Activated CD4-positive, CD25-positive, alpha-beta regulatory T cell treated with anti-CD3 and anti-CD28 coated beads, Interleukin-2, amount 50 U/mL, for 72 hours (primary cell): ENCODE measurements at places on chromosomes 11 and 22.

DNA sequence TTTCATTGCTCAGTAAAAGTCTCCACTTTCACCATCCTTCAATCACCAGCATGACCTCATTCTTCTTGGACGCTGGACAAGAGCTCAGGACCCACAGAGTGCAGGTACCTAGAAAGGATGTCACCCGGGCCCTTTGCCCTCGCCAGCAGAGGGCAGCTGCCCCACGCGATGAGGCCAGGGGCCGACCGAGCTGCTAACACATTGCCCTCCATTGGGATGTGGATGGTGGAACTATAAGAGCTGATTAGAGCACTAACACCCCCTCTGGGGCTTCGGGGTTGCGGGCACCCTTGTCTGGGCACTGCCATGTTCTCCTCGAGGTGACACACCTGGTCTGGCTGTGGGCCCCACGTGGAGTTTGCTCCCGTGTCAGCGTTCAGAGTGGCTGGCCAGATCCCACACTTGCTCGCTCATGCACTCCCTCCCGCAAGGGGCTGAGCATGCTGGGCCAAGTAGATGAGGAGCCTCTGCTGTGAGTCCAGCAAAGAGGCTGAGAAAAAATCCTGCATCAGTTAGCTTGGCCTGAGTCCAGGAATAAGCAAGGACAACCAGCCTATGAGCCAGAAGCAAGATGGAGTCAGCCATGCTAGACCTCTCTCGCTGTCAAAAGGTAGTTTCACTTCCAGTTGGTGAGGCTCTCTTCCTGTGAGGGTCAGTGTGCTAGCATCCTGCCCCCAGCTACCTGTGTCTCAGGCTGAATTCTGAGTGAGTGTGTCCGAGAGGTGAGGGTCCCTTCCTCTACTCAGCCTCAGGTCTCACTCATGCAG, 9.8 kb downstream of the KRTAP5-6 start:
- DNase-seq, result no peak

- no peak for DNase-seq
These were observed 4.4 kb downstream of the CYB5R2 start for GRCh38 chr11:7668911-7669310.

GRCh38 chr11:763073-763463, 14.2 kb downstream of the GATD1 start:
- no peak for DNase-seq

- DNase-seq, result no peak
These were observed 37.1 kb downstream of the PKNOX2 start for GRCh38 chr11:125201525-125202141.

GRCh38 chr11:76738618-76739240, 44.4 kb upstream of the TSKU start:
- DNase-seq, result no peak

DNA sequence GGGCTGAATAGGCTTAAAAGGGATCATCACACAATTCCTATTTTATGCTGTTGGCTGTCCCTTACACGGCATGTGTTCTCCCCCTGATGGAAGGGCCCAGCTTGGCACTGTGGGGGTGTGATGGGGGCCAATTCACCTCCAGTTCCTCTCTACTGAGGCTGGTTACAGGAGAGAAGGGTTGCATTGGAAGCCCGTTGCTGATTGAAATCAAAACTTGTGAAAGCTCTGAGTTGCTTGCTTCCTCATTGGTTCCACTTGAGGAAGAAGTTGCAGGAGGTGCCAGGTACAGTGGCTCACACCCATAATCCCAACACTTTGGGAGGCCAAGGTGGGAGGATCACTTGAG, 13.3 kb upstream of the PRG2 start:
- no peak for DNase-seq

- DNase-seq, result no peak
These were observed 107.7 kb downstream of the GRAMD1B start for GRCh38 chr11:123537726-123538125.

DNA sequence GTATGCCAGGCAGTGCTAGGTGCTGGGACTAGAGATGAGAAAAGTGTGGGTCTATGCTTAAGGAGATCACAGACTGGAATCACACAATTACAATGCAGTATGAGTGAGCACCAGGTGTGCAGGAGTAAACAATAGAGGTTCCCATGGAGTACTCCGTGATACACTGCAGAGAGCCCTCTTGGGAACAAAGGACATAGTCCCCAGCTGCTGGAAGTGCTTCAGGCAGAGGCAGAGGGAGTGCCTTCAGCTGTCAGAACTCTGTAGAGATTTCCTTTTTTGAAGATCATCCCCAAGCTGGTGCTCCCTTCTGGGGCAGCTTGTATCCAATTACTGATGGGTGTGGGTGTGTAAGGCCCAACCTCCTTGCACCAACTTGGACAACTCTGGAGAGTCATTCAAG, 143.5 kb upstream of the PLET1 start:
- DNase-seq, result no peak

- DNase-seq, result no peak
These were observed 20.9 kb downstream of the SVIP start for GRCh38 chr11:22808571-22809197.

- DNase-seq, result no peak
These were observed 1.4 kb downstream of the B3GNT6 start for GRCh38 chr11:77035580-77035979.

GRCh38 chr22:29233277-29233877, 27.7 kb downstream of the EMID1 start:
- DNase-seq, result no peak

- no peak for DNase-seq
These were observed 57.8 kb downstream of the TP53I11 start for GRCh38 chr11:44892843-44893242.

DNA sequence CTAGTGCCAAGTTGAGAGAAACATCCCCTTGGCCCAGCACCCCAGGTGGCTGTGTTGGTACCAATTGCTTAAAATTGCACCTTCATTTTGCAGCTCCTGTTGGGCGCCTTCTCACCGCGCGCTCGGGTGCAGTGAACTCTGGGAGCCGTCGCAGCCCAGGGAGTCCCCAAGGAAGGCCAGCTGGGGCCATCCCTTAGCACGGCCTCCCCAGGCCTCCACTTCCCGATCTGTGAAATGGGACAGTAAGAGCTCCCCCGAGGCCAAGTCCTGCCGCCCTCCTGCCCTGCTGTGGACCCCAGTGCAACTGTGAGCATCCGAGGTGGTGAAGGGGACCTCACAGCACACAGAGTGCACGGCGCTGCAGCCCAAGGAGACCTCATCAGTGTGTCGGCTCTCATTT, 1234.1 kb downstream of the BRD1 start:
- no peak for DNase-seq

DNA sequence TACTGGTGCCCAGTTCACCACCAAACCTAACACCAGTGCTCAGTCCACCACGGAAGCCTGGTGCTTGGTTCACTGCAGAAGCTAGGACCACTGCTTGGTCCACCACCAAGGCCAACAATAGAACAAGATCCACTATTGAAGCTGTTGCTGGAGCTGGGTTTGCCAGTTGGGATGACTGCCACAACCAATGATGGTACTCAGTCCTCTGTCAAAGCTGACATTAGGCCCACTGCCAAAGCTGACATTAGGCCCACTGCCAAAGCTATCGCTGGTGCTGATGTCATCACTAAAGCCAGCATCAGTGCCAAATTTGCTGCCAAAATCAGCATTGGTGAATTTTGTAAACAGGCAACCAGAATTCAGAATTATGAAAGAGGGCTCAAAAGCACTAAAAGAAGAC, 1850.2 kb upstream of the RAG2 start:
- no peak for DNase-seq

DNA sequence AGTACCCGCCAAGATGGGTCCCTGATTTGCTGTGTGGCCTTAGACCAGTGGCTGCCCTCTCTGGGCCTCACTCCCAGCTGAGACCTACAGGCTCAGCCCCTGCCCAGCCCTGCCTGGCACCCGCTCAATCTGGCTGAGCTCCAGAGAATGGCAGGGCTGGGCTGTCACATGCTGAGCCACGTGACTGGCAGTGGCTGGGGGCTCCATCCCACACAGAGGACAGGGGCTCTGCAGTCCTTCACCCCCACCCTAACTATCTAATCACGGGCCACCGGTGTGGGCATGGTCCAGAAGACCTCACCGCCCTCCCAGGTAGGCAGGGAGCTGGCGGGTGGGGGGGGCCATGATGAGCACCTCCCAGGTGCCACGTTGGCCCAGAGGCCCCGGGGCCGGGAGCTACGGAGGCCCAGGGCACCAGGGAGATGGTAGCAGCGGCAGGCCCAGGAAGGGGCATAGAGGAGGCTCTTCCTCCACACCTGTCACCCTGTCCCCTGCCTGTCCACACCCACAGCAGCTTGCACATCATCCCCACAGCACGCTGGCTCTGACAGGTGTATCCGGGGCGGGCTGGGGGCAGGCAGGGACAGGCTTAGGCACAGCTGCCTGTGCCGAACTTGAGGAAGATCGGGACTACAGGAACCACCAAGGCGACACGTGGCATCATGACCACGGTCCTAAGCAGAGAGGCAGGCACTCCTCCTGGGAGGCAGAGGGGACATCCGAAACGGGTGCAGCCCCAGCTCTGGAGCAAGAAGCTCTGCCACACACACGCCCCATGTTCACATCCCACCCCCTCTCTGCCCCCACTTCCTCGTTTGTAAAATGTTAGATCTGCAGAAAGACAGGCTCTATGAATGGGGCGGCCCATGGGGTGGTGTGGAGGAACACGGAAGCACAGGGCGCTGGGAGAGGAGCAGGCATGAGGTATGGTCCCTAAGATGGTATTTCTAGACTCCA, 1.5 kb upstream of the ALDH3B1 start:
- no peak for DNase-seq

DNA sequence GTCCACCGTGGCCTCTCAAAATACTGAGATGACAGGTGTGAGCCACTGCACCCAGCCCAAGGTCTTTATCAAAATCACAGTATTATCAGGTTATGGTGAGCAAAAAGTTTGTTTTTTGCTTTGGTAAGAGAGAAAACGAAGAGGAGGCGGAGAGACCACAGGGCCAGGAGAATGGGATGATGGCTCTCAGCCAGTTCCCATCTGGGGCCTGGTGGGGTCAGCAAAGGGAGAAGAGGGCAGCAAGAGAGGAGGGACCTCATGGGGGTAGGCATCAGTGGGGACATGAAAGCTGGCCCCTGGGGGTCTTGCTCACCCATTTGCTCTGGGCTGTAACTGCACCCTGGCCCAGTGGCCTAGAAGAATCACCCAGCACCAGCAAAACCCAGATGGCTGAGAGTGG, 190.2 kb downstream of the SHANK2 start:
- no peak for DNase-seq
